Progenitor cell of endocrine pancreas (in vitro differentiated cells): ENCODE measurements at places on chromosomes 3 and 15.

DNA sequence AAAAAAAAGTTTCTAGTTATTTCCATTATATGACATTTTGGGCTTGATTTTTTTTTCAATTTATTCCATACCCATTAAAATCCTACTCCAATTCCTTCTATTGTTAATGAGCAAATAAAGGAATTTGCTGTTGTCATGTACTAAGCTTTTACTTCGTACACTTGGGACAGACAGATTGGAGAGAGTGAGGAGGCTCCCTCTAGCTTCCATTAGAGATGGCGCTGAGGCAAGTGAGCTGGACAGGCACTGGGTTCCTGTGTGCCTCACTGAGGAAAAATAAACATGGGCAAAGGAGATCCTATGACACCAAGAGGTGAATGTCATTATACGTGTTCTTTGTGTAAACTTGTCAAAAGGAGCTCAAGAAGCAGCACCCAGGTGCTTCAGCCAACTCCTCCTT is 441.1 kb upstream of the MDFIC2 start:
- no peak for DNase-seq

GRCh38 chr3:183210341-183210740 is 42.7 kb upstream of the B3GNT5 start:
- no peak for DNase-seq

GRCh38 chr15:83030021-83030420 is 18.6 kb upstream of the C15orf40 start:
- DNase-seq: no peak

DNA sequence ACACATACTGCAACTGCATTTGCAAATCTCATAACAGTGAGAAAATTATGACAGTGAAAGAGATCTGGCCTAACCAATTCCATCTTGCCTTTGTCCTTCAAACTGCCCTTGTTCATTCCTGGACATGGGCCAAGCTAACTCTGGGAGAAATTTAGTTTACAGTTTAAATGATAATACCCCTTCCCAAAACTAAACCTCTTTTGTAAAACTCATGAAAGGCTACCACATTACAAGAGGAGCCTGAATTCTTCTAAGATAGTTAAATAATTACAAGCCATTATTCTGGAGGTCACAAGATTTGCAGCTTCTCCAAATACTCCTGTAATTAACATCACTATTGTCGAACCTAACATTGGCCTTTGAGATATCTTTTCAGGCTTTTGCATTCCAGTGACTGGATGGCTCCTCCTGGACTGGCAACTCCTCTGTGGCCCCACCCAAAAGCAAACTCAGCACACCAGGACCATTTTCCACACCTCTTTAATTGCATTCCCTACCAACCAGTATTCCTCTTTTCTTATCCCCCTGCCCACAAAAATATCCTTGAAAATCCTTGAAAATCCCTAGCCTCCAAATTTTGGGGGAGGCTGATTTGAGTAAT is 8.8 kb upstream of the FAM240A start:
- no peak for DNase-seq

DNA sequence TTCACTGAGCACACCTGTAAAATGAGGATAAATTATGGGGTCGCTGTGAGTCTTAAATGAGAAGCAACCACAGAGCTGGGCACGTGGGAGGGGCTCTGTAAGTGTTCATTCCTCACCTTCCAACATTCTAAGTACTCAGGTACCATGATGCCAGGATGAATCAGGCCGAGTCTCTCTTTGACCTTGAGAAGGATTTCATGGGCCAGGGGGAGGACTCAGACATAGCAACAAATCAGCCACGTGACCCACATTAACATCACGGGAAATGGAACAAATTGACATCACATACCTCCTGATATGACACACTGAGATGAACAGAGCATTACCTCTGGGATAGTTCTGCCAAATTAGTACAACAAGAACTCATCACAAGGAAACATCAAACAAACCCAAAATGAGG is 35.2 kb upstream of the USP3 start:
- no peak for DNase-seq

DNA sequence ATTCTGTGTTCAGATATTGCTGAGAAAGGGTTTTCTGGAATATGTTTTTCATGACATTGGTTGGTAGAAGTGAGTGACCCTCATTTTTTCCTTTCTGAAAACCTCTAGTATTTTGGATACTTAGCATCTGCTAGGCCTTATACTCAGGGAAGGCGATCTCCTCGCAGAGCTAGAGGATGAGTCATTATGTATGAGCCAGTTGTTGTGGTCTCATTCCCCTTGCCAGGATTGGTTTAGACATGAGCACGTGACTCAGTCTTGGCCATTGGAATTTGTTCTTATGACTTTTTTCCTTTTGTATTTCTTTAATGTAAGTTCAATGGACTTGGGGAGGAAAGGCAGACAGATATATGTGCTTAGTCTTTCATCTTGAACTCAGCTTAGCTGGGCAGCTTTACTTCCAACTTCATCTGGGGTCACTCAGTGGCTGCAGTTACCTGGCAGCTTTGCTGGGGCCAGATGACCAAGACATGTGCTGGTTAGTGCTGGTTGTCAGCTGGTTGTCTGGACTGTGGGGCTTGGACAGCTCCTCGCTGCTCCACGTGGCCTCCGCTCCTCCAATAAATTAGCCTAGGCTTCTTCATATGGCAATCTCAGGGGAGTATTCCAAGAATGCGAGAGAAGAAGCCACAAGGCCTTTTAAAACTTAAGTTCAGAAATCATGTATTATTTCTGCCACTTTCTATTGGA is 207.5 kb downstream of the IL20RB start:
- DNase-seq: no peak

- DNase-seq: peak; percentile 59
These were observed 1.1 kb upstream of the TRIM71 start for GRCh38 chr3:32816439-32817256.
